ENCODE measurements at places on chromosomes 7 and 10.

DNA sequence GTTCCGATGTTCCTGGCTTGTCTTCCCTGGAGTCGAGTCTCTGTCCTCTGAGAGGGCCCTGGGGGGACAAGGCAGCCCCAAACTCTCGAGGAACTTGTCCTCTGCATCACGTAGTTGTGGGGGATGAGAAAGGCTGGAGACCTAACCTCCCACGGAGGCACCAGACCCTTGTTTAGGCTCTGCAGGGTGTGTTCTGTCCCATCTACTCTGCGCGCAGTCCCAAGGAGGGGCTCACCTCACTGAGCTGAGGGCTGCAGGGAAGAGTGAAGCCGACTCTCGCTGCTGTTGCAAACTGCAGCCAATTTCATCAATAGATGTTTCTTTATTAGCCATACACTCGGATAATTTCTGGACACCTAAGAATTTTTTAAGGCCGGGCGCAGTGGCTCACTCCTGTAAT is 186.7 kb upstream of the ADARB2 start:
- no peak for DNase-seq

DNA sequence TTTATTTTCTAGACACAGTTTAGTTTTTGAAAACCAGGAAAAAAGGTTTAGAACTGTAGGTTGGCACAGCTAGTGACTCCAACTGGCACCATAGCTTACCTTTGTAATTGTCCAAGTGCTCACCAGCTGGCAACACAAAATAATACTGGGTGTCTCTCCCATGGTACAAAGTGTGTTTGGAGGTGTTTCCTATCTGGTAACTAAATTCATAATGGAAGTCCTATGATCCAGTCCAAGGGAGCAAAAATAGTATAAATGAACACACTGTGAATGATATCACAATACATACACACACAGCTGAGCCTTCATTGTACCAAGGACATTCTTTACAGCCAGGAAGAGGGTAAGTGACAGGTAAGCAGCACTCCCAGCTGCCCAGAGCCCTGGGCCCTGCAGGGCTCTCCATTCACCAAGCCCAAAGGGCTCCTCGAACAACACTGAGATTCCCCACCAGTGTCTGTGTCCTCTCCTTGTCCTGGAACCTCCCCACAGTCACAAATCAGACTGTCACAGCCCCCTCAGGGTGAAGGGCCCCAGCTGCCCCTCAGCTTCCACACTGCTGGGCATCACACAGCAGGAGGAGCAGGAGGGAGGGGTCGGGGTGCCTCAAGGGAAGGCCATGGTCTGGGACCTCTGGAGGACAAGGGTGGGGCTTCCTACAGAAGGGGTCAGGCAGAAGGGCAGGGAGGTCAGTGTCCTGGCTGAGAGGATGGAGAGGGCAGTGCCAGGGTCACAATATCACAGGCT is 72.1 kb downstream of the PKD1L1 start:
- DNase-seq: no peak

DNA sequence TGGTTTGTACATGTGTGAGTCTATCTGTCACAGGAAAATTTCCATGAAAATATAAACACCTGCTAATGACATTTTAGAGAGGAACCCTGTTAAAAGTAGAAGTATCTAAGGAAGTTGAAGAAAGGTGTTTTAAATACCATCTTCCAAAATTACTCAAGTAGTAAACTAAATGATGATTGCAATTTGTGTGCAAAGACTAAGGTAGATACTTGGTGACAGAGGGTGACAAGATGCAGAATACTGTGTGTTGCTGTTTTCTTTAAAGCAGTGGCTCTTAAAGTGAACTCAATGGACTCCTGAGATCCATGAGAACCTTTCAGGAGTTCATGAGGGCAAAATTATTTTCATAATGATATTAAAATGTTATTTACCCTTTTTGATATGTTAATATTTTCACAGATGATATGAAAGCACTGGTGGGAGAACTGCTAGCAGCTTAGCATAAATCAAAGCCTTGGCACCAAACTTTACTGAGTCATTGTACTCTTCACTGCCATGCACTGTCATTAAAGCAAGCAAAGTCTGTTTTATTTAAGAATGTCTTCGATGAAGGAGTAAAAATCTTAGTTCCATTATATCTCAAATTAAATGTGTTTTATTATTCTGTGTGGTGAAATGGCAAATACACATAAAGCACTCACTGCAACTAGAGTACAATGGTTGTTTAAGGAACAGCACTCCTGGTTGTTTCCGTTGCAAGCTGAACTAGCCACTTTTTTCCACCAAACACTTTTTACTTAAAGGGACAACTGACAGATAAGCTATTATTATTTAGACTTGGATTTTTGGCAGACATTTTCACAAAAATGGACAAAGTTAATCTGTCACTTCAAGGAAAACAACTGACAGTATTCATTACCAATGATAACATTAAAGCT is 133.7 kb downstream of the LRRN3 start:
- no peak for DNase-seq

- DNase-seq: no peak
Observed at GRCh38 chr10:78041170-78042057, 7.8 kb downstream of the RPS24 start.

DNA sequence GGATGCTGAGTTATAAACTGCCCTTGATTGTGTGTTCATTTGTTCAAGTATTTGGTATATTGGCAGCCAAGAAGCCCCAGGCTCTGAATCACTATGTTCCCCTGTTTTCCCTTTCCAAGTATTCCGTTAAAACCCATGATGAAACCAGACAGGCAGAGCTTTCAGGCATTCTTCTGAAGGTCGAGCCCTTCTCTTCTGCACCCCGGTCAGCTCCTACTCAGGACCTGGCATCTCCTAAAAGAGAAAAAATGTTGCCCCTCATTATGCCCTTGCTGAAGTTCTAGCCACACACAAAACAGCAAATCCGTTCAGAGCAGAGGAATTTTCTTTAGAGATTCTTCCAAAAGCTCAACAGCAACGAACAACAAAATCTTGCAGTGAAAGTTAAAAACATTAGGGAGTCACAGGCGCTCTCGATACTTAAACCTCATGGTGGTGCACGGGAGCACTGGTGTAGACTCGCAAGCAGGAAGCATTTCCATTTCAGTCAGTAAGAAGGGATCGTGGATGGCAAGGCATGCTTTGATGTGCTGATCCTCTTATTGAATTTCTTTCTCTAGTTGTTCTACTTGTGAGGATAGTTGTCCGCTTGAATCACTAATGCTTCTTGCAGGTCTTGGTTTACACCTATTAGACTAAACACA is 264.9 kb downstream of the SKIDA1 start:
- no peak for DNase-seq

- DNase-seq: peak; percentile 84
Observed at GRCh38 chr10:80468002-80468401, 13.9 kb downstream of the TSPAN14 start.

DNA sequence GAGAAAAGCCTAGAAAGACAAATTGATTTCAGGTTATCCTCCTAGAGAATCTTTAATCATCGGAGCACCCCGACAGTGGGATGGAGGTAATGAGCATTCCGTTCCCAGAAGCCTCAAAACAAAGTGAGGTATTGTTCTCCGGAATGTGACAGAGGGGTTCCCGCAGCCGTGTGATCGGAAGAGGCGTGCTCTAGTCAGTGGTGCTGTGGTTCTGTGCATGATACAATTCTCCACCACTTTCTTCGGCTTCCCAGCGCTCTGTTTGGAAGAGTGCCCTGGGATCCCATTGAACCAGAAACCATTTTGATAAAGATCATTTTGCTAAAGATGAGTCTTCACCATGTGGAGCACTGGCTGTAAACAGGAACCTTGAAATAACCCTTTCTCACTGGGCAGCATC is 434.6 kb downstream of the PAXIP1 start:
- no peak for DNase-seq

GRCh38 chr7:100884736-100885439 is 4.6 kb downstream of the UFSP1 start:
- DNase-seq: no peak

GRCh38 chr10:34475274-34475646 is 339.8 kb downstream of the PARD3 start:
- no peak for DNase-seq

DNA sequence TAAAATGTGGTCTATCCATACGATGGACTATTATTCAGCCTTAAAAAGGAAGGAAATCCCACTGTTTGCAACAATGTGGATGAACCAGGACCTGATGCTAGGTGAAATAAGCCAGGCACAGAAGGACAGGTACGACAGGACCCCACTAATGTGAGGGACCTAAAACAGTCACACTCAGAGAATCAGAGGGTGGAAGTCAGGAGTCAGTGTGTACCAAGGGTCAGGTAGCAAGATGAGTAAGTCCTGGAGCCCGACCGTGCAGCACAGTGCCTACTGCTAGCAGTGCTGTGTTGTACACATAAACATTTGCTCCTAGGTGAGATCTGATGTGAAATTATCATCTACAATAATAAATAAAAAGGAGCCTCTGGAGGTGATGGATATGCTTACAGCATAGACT is 322.3 kb downstream of the GLRX3 start:
- peak; percentile 4 for DNase-seq

- DNase-seq: no peak
Observed at GRCh38 chr7:69801729-69802682, 203.7 kb downstream of the AUTS2 start.

DNA sequence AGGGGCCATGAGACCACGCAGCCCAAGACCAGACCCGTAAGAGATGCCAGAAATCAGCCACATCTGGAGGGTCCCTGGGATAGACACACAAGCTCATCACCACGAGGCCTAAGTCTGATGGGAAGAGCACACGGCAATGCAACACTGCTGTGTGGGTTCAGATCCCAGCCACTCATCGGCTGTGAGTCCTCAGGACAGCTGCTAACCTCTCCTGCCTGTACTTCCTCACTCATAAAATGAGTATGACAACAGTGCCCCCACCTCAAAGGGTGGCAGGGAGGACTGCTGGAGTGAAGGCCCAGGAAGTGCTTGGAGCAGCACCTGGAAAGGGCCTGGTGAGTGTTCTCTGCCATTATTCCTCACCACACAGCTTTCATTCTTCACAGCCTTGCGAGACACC is 60.9 kb downstream of the MAD1L1 start:
- DNase-seq: no peak

GRCh38 chr10:118635674-118636402 is 40.4 kb upstream of the PRLHR start:
- DNase-seq: peak; percentile 32

GRCh38 chr7:1993031-1993695 is 239.6 kb downstream of the MAD1L1 start:
- DNase-seq: no peak

DNA sequence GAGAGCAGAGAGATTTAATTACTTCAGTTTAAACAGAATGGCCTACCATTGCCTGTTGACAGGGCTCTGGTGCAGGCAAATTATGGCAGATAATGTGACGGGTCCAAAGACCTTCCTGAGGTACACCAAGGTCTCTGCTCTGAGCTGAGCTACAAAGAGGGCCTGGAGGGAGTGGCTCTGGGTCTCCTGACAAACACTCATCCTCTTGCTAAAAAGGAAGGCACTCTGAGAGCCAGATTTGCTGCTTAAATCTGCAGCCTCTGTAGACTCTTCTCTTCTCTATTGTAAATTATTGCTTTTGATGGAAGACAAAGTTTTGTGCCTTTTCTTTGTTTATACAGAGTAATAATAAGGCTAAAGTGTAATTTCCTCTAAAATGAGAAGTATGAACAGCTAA is 529.5 kb upstream of the FZD8 start:
- no peak for DNase-seq

GRCh38 chr10:62343000-62343399 is 31.2 kb upstream of the ZNF365 start:
- DNase-seq: no peak

GRCh38 chr10:30850776-30851175 is 180.9 kb downstream of the ZNF438 start:
- DNase-seq: no peak

DNA sequence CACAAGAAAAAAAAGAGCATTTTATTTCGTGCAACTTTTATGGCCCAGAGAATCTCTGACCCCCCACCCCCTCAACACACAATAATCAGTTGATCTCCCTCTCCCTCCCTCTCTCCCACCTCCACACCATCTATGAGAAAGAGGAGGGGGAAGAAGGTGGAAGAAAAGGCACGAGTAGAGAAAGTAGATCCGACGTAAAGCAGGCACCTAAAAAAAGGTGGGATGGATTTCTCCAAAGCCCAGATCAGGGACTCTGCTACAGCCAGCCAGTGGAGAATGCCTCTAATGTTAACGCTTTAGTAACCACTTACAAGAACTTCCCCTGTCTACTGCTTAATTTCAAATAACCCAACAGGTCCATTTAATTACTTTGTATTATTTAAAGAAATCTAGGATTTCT is 24.4 kb downstream of the KMT2C start:
- no peak for DNase-seq

DNA sequence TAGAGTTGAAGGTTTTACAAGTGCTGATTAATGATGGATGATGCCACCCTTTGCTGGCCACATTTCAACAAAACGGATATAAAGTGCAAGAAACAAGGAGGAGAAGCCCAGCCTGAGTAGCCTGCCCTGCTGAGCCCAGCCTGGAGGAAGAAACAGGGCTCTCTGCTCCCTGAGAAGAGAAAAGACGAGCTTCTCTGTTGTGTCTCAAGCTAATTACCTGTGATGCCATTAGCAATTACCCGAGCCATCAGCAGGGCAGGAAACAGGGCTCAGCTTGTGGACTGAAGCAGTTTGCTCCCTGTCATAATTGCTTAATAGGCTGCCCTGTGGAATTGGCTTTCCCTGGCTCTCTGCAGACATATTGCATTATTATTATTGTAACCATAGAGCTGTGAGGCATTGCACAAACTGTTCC is 709.3 kb upstream of the AUTS2 start:
- DNase-seq: no peak

DNA sequence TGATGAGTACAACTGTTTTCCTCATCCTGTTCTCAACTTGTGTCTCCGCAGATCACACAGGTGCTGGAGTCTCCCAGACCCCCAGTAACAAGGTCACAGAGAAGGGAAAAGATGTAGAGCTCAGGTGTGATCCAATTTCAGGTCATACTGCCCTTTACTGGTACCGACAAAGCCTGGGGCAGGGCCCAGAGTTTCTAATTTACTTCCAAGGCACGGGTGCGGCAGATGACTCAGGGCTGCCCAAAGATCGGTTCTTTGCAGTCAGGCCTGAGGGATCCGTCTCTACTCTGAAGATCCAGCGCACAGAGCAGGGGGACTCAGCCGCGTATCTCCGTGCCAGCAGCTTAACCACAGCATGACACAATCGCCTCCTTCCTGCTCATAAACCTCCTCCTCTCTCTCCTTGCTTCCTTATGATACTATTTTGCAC is 126.7 kb upstream of the PRSS58 start:
- DNase-seq: no peak

- peak; percentile 84 for DNase-seq
Observed at GRCh38 chr10:95406651-95407280, 116.0 kb upstream of the PDLIM1 start.

Measured in right atrium auricular region (tissue), 2 donors.